ENCODE measurements at places on chromosomes 5 and 9.

- no peak for DNase-seq
Observed at GRCh38 chr5:80251636-80252035, 4.2 kb downstream of the SERINC5 start.

- DNase-seq: no peak
Observed at GRCh38 chr9:125632321-125633115, 74.5 kb downstream of the MAPKAP1 start.

DNA sequence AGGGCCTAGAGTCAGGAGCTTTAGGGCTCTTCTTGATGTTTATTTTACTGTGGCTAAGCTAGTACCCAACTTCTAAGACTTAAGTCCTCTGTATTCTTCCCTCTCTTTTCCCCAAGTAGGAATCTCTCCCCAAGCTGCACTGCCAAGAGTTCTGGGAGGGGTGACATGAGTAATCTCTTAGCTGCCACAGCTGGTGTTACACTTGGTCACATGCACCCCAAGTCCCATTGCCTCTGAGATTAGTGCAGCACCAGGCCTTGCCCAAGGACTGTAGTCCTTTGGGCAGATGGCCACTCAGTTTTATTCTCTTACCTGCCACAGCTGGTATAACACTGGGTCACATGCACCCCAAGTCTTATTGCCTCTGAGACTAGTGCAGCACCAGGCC lies 114.7 kb upstream of the RIOK2 start:
- no peak for DNase-seq

DNA sequence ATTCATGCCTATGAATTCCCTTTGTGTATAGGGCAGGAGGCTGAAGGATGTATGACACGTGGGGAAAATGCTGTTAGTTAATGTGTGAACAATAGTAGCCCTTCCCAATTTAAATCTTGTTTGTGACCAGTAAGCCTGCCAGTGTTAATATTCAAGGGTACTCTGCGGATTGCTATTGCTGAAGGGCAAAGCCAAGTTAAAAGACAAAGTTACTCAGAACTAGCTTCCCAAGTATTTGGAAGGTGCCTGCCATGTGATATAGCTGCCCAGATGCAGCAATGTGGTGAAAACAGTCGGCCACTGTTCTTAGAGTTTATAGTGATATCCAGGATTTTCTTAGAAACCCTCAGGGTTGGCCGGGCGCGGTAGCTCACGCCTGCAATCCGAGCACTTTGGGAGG lies 34.6 kb downstream of the MARVELD2 start:
- no peak for DNase-seq

GRCh38 chr9:114914139-114914538 lies 16.3 kb downstream of the TNFSF8 start:
- DNase-seq: no peak

- DNase-seq: no peak
Observed at GRCh38 chr9:105299190-105299854, 54.9 kb downstream of the SLC44A1 start.

DNA sequence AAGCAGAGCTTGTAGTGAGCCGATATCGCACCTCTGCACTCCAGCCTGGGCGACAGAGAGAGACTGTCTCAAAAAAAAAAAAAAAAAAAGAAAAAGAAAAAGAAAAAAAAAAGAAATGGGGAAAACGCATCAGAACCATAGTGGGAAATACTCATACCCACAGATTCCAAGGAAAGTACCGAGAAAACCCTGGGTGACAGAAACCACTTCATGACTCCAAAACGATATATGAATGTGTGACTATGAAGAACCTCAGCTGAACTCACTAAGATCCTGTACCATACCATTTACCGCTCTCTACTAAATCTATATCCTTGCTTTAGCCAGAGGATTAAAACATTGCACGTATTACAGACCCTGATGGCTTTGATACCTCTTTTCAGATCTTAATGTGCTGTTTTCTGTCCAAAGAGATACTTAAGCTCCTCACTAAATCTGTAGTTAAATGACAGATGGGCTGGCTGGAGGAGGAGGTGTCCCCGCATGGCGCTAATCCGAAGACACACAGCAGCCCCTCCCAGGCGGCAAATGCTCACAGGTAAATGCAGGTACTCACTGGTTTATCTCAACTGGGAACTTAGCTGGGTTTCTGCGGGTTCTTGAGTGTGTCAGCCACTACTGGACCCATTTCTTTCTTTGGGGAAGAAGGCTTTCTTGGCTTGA lies 2.8 kb downstream of the LPCAT1 start:
- no peak for DNase-seq

Data from CD4-positive, alpha-beta T cell treated with Interleukin-21 for 1 hour (primary cell).